ENCODE measurements at places on chromosomes 5 and 9. TPM values are rescaled to one million over a fixed set of nuclear protein-coding genes. Genes with fewer than 3 reads are reported as not detected.

OTP gene
- polyA plus RNA-seq, result 0.05 TPM

SOX30 gene
- polyA plus RNA-seq, result 0.42 TPM

GRCh38 chr5:90221951-90222350, 187.6 kb downstream of the CETN3 start:
- DNase-seq, result no peak

- no peak for DNase-seq
These were observed 203.4 kb downstream of the GADD45G start for GRCh38 chr9:89808076-89808755.

DRD1 gene
- polyA plus RNA-seq, result not detected

DNA sequence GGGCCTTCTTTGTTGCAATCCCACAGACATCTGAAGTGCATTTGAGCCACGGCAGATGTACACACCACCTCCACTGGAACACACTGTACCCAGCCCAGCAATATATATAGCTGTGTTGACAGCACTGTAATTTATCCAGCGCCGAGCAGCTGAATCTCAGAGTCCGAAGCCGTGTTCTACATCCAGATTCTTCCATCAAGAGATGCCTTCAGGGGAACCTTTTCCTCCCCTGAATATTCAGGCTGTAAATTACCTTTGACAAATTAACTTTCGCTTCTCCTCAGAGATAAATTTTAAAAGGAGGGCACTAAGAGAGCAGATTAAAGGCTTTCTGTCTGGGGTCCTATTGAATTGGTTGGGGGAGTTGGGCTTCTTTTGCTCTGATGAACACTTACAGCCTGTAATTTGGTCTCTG, 76.4 kb downstream of the ROR2 start:
- peak; percentile 65 for DNase-seq

- DNase-seq, result peak; percentile 93
These were observed 36.8 kb upstream of the SSBP2 start for GRCh38 chr5:81787474-81788242.

DNA sequence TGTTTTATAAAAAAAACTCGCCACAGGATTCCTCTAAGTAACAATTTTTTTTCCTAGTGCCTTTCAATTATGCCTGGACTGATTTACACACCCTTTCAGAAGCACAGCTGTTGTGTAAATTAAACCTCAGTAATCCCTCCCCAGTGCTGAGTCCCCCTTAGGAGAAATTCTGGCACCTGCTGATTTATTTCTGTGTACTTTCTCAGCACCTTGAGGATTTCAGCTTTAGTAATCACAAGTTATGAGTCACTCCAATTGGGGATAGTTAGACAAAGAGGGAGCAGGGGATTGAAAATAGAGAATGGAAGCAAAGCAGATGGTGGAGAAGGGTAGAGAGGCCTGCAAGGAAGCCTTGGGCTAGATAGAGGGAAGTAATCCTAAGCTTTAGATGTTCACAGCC, 171.7 kb downstream of the TTLL11 start:
- DNase-seq, result no peak

DNA sequence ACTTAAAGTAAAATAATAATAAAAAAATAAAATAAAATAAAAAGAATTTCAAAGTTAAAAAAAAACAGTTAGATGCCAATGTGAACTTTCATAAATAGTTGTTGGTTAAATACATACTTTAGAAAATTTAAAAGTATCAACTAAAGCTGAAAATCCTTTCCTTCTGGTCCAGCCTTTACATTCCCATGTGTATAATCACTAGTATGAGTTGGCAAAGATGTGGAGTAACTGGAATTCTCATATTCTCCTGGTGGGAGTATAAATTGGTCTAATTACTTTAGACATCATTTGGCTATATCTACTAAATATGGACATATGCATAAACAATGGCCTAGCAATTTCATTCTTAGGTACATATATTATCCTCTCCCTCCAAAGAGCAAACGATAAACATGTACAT, 619.9 kb downstream of the PTPRD start:
- DNase-seq, result no peak

- no peak for DNase-seq
These were observed 1.2 kb upstream of the ADGRV1 start for GRCh38 chr5:90557391-90557790.

GLRA1 gene
- polyA plus RNA-seq, result not detected

DNA sequence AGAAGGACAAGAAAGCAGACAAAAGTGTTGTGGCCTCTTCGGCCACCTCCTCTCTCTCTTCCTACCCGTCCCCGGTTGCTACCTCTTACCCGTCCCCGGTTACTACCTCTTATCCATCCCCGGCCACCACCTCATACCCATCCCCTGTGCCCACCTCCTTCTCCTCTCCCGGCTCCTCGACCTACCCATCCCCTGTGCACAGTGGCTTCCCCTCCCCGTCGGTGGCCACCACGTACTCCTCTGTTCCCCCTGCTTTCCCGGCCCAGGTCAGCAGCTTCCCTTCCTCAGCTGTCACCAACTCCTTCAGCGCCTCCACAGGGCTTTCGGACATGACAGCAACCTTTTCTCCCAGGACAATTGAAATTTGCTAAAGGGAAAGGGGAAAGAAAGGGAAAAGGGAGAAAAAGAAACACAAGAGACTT, 2.4 kb downstream of the EGR1 start:
- no peak for DNase-seq

DNA sequence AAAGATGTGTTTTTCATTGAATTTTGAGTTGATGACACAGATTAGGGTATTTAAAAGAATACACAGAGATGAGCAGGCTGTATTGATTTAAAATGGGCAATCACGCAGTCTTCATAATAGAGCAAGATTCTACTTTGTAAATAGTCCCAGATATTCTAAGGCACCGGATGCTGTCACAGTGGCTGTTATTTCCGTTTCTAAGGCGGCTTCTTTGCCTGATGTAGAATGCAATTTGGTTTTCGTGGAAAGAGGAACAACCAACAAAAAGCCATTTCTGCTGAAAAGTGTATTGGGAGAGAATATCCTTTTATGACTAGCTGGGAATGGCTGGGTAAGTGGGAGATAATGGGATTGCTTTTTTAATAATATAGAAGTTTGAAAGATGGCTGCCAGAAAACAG, 17.5 kb downstream of the PRKACG start:
- DNase-seq, result no peak

- DNase-seq, result no peak
These were observed 7.4 kb downstream of the CEMIP2 start for GRCh38 chr9:71760901-71761300.

DNA sequence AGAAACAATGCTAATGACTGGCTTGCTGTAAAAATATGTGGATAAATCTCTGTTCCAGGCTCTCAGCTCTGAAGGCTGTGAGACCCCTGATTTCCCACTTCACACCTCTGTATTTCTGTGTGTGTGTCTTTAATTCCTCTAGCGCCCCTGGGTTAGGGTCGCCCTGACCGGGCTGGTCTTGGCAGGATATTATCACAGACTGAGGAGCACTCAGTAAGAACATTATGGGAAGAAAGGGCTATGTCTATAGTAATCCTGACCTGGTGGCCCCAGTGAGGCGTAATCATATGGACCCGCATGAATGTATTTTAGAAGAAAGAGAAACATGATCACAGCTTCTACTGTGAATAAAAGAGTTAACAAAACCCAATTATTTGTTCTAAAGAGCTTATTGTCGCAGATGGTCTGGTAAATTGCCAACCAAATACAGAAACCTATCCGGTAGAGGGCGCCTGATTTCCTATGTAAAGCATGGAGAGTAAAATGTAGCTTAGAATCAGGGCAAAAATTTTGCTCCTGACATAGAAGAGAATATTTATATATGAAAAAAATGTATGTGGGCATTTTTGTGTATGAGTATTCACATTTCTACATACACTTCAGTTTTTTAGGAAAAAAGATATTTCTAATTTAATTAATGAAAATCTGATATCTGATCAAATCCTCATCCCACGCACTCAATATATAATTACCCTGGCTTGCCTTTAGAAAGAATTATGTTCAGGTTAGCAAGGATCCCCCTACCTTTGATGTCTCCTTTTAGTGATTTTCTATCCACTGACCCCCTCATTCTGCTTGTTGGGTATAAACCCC, 5.8 kb upstream of the IFNA1 start:
- peak; percentile 48 for DNase-seq

GZMA gene
- polyA plus RNA-seq, result 0.41 TPM

GMCL2 gene
- not detected for polyA plus RNA-seq

CCL21 gene
- polyA plus RNA-seq, result 9.6 TPM

- DNase-seq, result no peak
These were observed 151.6 kb downstream of the SYK start for GRCh38 chr9:90953200-90953599.

PTGER4 gene
- polyA plus RNA-seq, result 8.5 TPM

PTPRD gene
- 67.8 TPM for polyA plus RNA-seq

PCDHGA10 gene
- polyA plus RNA-seq, result 1.8 TPM

DNA sequence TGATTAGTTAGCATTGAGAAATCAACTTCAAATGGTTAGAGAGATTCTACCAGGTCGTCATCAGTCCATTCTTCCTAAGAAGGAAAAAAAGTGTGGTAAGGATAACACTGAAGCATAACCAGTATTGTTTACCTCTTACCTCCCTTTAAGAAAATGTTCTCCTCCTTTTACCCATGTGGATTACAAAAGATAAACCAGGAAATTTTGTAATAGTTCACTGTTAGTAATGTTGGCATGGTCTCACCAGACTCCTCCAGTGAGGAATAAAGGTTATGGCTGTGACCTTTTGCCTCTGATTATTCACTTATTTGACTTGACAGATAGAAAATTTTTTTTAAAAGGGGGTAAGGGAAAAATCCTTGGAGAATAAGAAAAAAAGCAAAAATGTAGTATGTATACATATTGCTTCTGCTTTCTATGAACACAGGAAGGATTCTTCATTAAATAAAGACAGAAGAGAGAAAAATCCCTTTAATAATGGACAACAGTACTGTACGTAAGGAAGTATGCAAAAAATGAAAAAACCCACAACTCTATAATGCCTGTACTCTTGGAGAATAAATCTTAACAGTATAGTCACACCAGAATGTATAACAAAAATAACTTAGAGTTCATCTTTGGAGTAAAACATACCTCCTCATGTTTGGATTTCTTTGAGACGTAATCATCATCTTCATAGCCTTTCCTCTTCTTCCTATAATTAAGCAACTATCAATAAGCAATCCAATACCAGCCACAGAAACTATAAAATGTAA, 18.1 kb downstream of the CCNH start:
- DNase-seq, result no peak

DNA sequence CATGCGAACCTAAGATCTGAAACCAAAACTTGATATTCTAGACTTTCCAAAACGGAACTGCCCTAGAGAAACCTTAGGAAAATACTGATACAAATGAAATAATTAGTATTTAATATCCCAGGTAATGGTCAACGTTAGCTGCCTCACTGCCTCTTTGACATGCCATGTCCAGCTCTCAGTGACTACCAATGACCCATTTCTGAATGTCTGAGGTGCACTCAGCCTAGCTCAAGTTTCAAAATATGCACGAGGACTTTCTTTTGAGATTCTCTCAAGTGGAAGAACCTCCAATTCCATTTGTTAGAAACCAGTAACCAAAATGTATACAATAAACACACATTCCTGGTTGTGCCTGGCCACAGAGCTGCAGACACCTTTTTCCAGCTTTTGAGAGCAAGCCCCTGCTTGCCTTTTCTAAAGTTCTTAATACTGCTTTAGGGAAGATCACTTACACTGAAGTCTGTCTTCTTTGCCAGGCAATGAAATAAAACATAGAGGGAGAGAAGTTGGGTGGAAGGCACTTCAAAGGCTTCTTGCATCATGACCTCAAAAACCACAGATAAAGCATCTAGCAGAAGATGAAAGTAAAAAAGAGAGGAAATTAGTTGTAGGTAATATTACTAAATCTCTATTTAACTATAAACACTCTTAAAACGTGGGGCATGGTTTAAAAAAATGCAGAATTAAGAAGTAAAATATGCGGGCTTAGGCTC, 87.9 kb downstream of the MRPS27 start:
- no peak for DNase-seq

- DNase-seq, result no peak
These were observed 50.8 kb downstream of the PBX3 start for GRCh38 chr9:125797930-125798329.

LCN1 gene
- not detected for polyA plus RNA-seq

DNA sequence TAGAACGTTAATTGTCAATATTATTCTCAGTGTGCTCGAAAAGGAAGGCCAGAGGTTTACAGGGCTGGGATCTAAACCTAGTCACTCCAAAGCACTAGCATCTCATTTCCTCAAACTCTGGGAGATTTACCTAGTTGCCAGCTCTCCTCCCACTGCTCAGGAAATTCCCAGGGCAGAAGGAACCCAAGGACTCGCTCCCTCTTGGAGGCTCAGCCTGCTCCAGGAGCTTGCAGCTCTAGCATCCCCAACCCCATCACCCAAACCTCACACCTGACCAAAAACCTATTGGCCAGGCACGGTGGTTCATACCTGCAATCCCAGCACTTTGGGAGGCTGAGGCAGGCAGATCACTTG, 26.0 kb downstream of the SERINC5 start:
- no peak for DNase-seq

KCTD16 gene
- polyA plus RNA-seq, result 0.15 TPM

GRCh38 chr5:12270914-12271313, 366.7 kb upstream of the CTNND2 start:
- DNase-seq, result no peak

GRCh38 chr5:167233507-167234220, 1057.8 kb upstream of the WWC1 start:
- DNase-seq, result no peak

- DNase-seq, result no peak
These were observed 132.1 kb downstream of the KDM4C start for GRCh38 chr9:6889868-6890267.

PCDHB2 gene
- polyA plus RNA-seq, result 2.9 TPM
